HS-27A (cell line): ENCODE measurements at places on chromosomes 3 and 15.

DNA sequence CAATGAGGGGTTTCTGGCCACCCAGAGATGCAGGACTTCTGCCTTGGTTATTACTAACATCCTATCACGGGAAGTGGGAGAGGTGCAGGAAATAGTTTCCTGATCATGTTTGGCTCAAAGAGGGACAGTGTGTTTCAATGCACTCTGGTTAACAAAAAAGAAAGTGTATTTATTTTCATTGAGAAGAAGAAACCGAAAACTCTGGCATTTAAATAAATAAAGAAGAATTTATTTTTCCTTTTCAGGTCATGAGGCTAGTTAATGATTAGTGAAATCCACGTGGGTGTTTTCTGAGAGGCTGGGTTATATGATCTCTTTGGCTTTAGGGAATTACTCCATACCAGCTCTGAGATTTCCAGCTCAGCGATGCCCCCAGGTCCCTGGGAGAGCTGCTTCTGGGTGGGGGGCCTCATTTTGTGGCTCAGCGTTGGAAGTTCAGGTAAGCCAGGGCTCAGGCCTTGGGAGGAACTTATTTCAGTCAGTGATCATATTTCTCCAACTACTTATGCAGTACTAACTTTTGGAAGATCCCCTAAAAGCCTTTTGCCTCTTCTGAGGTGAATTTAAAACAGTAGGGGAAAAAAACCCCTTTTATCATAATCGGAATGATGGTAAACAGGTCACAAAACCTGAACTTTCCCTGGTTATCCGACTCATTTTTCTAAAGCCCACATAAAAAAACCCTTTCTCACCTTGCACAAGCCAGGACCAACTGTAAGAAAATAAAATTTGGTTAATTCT is at the start of gene PLA1A:
TSS of gene PLA1A (plus strand) at position 338 of the 741 bp plus-strand sequence. CDS start at position 367, 29 bp downstream.
- no peak for DNase-seq

DNA sequence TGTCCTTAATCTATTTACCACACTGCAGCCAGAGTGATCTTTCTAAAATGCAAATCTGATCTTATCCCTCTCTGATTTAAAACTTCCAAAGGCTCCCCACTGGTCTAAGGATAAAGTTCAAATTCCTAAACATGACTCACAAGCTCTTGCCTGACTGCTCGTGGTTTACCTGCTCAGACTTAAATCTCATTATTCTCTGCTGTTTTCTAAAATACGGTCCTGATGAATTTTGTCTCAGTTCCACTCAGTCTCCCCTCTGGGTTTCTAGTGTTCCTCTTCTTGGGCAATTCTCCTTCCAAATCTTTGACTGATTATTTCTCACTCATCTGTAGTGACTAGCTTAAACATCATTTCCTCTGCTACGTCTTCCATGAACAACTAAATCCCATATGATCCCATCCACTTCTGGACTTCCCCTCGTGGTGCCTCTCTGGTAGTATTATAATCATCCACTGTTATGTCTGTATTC is 108.3 kb downstream of the P3H2 start:
- DNase-seq: no peak

DNA sequence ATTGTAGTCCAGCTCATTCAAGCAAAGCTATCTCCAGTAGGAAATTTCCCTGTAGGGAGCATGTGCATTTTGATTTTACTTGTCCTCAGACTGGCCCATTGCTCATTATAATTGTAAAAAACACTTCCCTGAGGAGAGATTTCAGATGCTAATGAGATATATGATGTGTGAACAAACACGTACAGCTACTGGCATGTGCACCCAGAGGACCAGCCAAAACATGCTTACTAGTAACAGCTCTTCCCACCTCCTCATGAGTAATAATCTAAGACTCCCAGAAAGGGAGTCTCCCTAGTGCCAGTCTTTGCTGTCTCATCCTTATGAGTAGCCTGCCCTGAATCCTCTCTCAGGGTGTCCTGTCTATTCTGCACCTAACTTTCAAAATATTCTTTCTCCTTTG is 43.4 kb downstream of the FBXO22 start:
- DNase-seq: peak; percentile 23

DNA sequence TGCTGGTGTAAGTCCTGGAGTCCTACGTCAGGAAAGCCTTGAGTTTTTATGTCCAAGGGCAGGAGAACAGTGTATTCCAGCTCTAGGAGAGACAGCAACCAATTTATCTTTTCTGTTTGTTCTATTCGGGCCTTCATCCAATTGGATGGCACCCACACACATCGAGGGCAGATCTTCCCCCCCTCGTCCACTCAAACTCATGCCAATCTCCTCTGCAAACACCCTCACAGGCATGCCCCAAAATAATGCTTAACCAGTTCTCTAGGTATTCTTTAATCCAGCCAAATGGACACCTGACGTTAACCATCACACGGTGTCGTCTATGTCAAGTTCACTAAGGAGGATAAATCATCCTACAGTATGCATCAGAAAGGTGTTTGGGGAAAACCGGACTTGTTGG is 102.5 kb upstream of the TRPM1 start:
- no peak for DNase-seq

DNA sequence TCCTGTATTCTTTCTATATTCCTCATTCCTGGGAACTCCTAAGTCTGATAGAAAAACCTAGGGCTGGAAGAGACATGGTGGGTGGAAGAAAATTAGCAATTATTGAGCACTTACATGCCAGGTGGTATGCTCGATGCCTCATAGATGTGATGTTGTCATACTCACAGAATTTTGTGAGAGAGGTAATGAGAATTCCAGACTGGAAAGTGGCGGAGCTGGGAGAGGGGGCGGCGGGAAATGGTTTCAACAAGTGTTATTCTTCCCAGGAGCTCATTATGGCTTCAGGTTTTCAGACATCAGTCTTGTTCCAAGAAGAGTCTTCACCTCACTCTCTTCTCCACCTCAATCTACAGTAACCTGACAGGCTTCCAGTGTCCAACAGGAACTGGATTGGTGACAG is 16.2 kb downstream of the TIMP4 start:
- DNase-seq: no peak

GRCh38 chr3:69738859-69739203 is 433 bp upstream of the MITF start:
- DNase-seq: no peak

GRCh38 chr3:170012683-170013400 is 25.0 kb upstream of the GPR160 start:
- DNase-seq: no peak

GRCh38 chr15:42349186-42349585 is 10.1 kb upstream of the CAPN3 start:
- no peak for DNase-seq

DNA sequence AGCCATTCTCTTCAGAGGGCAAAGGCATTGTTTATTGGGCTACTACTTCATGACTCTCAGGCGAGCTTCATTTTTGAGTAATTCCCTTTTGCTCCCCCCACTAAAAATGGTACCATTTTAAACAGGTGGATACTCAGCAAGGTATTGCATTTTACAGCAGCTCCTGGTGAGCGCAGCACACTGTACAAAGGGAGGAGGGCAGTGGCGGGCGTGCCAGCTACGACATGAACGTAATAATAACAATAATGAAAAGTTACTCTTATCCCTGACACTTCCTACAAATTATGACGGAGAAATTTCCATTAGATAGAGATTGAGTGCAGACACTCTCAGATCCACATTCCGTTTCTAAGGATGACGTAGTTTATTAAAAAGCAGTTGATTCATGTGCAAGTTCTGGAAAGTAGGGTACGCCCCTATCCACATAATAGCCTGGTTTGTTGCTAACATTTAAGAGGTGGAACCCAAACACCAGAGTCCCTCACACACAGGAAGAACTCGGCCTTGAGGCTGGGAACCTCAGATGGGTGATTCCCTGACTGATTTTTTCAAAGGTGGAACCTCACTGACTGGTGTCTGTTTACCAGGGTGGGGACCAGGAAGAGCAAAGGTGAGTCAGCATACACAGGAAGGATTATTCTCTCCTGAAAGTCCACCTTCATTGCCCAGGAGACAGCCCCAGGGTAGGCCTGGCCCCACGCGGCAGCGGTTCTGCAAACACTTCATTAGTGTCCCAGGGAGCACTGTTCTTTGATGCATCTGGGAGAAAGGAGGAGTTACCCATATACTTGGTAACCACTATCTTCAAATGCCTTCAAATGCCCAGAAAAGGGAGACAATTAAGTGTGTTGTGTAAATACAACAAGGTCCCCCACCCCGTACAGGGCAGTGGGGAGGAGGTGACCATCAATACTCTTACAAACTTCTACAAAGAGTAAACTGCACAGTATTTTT is 69.9 kb downstream of the LDHAL6B start:
- DNase-seq: no peak

- no peak for DNase-seq
These were observed 179.9 kb upstream of the ATP10A start for GRCh38 chr15:26043018-26043417.

DNA sequence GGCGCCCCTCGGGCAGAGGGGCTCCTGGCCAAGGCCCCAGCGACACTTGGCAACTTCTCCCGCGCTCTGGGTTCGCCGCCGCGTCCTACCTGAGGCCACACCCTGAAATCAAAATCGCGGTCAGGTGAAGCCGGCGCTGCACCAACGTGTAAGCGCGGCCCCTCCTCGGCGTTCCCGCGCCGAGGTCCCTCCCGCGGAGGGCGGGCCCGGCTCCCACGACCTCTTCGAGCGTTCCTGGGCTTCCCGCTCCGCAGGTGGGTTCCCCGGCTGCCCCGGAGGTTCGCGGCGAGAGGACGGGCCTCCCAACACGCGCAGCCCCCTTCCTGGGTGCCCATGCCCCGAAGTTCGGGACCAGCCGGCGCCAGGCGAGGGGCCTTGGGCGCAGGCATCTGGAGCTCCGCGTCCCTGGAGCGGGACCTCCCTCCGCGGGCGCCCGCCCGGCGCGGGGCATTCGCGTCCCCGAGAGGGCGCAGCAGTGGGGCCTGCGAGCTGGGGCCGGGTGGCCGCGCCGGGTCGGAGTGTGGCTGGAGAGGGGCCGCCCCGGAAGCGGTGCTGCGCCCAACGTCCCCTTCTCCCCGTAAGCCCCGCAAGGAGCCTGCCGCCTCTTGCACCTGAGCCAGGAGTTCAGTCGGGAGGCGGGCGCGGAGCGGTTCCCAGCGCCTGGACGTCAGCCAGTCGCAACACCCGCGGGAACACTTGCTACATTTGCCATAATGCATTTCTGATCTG is 13.7 kb downstream of the PAK6 start:
- DNase-seq: no peak

DNA sequence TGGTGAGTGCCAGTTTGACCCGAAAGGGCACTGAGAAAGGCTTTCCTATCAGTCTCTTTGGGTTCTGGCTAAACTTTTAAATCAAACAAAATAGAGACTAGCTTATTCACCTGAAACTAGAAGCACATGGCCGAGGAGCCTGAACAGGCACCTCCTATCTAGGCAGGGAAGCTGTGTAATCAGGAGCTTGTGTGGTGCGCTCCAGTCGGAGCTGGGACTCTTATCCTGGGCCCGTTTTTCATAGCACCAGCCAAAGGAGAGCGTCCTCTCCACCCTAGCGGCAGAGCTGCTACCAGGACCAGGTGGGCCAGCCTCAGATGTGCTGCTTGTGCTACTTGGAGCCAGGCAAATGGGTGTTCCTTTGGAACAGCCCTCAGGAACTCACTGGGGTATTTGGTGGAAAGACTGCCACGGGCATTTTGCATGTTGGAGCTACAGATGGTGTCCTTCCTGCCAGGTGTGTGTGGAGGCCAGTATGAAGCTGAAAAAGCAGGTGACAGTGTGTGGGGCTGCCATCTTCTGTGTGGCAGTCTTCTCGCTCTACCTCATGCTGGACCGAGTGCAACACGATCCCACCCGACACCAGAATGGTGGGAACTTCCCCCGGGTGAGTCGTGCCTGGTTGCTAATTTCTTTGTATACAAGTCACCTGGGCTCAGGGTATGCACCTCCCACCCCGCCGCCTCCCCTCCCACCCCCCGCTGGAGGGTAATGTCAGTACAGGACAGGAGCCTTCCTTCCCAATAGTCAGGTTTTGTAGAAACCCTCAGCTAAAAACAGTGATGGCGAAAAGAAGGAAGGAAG is 833 bp downstream of the MAN2A2 start:
- no peak for DNase-seq

- DNase-seq: no peak
These were observed 162.4 kb upstream of the LRTM1 start for GRCh38 chr3:55090291-55090690.

GRCh38 chr3:39157359-39157758 is 4.0 kb upstream of the CSRNP1 start:
- DNase-seq: no peak

- DNase-seq: no peak
These were observed 43.4 kb downstream of the FEZF2 start for GRCh38 chr3:62329971-62330370.

- no peak for DNase-seq
These were observed 618.2 kb upstream of the ZNF717 start for GRCh38 chr3:76403556-76403955.

GRCh38 chr3:47283193-47283537 is 421 bp downstream of the KLHL18 start:
- no peak for DNase-seq

GRCh38 chr3:152122851-152123250 is 145.9 kb upstream of the MBNL1 start:
- DNase-seq: no peak

GRCh38 chr15:81504170-81504905 is 130.3 kb upstream of the TMC3 start:
- DNase-seq: peak; percentile 75

- DNase-seq: no peak
These were observed 37.7 kb downstream of the ABHD17C start for GRCh38 chr15:80732818-80733217.

- no peak for DNase-seq
These were observed at the start of gene CNTN6 for GRCh38 chr3:1092771-1093170. Gene CNTN6 (plus strand): TSS chr3:1093024. CDS start chr3:1148009, 54,985 bp downstream.

- peak; percentile 27 for DNase-seq
These were observed 58.6 kb upstream of the SLITRK3 start for GRCh38 chr3:165254812-165255211.

DNA sequence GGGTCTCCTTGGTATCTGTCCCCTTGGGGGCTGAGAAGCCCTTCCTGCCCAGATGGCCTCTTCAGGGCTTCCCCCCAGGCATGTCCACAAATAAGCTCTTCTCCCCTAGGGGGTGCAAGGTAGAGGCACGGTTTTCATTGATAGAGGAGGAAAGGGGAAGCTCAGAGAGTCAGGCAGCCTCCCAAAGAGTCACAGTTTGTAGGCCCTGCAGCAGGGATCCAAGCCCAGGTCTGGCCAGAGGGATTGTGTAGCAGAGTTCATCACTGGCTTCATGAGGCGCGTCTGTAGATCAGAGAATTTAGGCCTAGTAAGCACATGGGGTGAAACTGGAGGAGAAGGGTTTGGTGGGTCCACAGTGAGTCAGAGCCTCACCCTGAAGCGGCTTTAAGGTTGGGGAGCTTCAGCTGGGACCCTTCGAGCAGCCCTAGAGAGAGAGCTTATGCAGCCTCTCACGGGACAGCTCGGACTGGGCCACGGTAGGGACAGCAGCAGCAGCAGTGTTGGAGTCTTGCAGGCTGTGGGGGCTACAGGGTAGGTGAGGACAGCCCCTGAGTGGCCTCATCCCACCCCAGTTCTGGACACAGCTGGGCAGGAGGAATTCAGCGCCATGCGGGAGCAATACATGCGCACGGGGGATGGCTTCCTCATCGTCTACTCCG is 37.5 kb upstream of the ESYT3 start:
- DNase-seq: no peak

DNA sequence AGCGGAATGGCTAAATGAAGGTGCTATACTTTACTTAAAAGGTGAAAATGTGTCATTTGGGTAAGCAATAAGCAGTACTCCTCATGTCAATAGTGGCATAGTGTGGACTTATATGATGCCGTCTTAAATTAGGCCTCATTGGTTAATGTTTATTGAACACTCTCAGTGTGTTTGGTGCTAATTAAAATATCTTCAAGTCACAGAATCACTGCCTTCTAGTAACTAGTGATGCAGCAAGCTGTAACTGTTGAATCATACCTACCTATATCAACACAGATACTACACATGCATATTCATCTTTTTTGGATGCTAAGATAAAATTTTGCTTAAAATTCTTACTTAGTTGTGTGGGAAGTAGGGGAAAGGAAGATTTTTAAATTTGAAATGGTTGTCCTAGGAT is 30.7 kb downstream of the ARHGAP31 start:
- no peak for DNase-seq
